Uterus (tissue), 4 donors: ENCODE measurements at places on chromosomes 12 and 14.

- H3K4me3 ChIP-seq, result no peak overlapping the region
- no peak for DNase-seq
- H3K4me1 ChIP-seq, result no peaks in the 10 kb centered on the region
- no peaks in the 10 kb centered on the region for H3K27me3 ChIP-seq
- H3K27ac ChIP-seq, result no peak overlapping the region
Measured at GRCh38 chr12:92769124-92769901, 66.5 kb downstream of the PLEKHG7 start.

DNA sequence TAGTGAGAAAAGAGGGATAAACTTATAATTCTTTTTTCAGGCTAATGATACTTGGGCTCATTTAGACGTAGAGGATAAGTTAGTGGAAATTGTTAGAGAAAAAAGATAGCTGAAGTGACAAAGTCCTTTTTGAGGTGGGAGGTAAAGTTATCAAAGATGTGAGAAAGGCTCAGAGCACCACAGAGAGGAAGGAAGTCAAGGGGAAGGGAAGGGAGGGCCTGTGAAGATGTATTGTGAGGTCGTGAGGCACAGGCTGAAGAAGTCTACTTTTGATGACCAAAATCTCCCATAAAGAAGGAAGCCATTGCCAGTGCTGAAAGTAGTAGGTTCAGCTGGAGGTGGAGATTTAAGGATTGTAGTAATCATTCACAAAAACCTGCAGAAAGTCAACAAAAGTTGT is 19.4 kb upstream of the PTGDR start:
- no peaks in the 10 kb centered on the region for H3K4me1 ChIP-seq
- H3K4me3 ChIP-seq, result no peak overlapping the region
- DNase-seq, result no peak
- no peaks in the 10 kb centered on the region for H3K27me3 ChIP-seq
- H3K27ac ChIP-seq, result no peak overlapping the region
- H3K36me3 ChIP-seq, result no peaks in the 10 kb centered on the region

DNA sequence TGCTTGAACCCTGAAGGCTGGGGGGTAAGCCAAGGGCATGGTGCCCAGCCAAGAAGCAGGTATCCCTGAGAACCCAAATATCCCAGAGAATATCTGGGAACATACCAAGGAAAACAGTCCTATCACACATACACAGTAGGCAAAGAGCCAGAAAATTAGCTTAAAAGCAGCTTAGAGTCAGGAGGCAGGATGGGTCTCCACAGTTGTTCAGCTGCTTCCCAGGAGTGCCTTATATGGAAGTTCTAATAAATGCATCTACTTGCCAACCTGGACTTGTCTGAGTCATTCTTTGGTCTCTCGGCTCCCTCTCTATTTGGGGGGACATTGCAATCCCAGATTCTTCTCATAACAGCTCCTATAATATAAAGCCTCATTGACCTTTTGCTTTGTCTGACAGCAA is 9.0 kb upstream of the GPR135 start:
- no peak for DNase-seq
- H3K4me3 ChIP-seq, result no peak overlapping the region
- no peaks in the 10 kb centered on the region for H3K4me1 ChIP-seq
- no peaks in the 10 kb centered on the region for H3K36me3 ChIP-seq
- H3K27me3 ChIP-seq, result no peaks in the 10 kb centered on the region
- peak overlapping the region; percentile 34 for H3K27ac ChIP-seq

DNA sequence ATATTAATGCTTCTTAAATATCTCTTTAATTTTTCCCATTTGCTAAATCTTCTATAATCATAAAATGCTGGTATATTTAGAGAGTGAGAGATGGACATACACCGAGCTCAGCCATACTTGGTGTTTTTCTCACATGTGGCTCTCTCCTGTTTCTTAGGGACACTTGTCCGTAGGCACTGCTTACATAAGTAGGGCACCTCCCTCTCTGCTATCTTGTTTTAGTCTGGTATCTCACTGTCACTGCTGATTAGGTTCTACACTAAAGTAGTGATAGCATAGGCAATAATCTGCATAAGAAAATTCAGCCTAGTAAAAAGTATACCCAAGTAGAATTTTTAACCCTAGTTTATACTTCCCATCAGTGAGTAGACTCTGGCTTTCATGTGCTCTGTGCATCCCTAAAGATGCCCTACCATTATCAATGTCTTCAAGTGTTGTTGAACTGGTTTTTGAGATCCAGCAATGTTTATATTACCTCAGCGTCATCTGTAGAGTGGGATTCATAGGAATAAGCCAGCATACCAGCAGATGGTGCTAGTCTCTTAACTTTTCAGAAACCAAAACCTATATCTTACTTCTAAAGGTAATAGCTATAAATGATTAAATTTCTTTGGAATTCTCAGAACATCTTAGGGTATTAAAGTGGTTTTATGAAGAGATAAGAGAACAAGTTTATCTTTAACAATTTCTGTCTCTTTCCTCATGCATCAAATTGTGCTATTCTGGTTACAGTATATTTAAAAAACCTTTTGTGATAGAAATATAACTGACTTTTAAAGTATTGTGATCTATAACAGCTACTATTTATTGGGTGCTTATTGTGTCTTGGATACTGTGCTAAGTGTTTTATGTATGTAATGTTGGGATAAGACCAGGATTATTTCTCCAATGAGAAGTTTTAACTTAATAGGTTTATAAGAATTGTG is 32.9 kb downstream of the ARID2 start:
- H3K27me3 ChIP-seq, result no peaks in the 10 kb centered on the region
- H3K36me3 ChIP-seq, result no peaks in the 10 kb centered on the region
- no peak overlapping the region for H3K4me3 ChIP-seq
- H3K4me1 ChIP-seq, result no peaks in the 10 kb centered on the region

GRCh38 chr12:58097741-58098140 is 156.4 kb downstream of the ATP23 start:
- no peak for DNase-seq
- H3K27me3 ChIP-seq, result no peaks in the 10 kb centered on the region
- no peak overlapping the region for H3K4me3 ChIP-seq
- no peaks in the 10 kb centered on the region for H3K36me3 ChIP-seq
- H3K27ac ChIP-seq, result no peak overlapping the region

DNA sequence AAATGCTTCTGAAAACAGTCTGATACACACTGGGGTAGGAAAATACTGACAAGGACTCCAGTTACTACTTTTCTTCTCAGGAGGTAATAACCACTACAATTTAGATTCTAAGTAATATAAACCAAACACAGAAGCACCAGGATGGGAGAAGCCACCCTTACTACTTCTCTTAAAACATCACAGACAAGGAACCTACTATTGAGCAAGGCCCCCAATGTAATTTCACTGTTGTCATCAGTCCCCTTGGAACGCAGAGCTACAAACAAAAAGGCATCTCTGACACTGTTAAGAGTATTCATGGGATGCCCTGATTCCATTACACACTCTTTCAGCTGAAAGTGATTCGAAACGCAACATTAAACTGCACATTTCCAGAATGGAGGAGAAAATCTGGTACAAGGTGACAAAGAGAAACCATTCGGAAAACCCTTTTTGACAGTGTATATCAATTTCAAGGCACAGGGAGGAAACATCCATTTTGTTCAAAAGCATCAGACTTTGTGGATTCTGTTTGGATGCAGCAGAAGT is 185.9 kb downstream of the PPM1H start:
- DNase-seq, result no peak
- no peaks in the 10 kb centered on the region for H3K27me3 ChIP-seq
- no peak overlapping the region for H3K4me3 ChIP-seq
- H3K4me1 ChIP-seq, result no peaks in the 10 kb centered on the region

DNA sequence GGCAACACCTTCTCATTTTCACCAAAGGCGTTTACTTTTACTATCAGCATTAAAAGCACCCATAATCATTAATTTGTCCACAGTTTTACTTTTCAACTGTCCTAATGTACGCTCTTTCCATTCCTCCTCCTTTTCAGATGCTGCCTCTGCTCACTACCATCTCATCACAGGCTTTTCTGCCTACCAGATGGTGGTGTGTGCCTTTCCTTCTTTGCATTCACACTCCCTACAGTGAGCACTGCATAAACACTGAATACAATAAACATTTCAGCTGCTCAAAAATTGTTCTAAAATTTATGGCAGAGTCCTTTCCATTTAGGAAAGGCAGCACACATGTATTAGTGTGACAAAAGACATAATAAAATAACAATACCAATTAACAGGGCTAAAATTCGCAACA is 435.7 kb downstream of the GXYLT1 start:
- DNase-seq, result no peak
- no peaks in the 10 kb centered on the region for H3K4me1 ChIP-seq
- no peak overlapping the region for H3K27ac ChIP-seq
- H3K36me3 ChIP-seq, result no peaks in the 10 kb centered on the region

DNA sequence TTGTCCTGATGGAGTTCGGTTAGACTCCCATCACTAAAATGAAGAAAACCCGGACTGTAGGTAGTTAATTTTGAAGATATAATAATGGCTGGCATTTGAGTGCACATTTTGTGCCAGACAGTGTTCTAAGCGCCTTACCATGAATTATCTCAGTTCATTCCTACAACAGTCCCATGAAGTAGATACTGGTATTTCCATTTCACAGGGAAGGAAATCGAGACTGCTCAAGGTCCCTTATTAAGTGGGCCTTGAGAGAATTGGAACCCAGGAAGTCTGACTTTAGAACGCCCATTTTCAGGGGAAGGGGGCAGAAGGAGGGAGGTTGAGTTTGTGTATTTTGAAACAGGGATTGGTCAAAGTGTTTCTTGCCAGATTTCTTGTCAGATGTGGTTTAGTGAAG is 855 bp downstream of the MNAT1 start:
- H3K27ac ChIP-seq, result peak overlapping the region; percentile 72
- H3K4me3 ChIP-seq, result peak overlapping the region; percentile 68
- H3K27me3 ChIP-seq, result no peaks in the 10 kb centered on the region

- no peaks in the 10 kb centered on the region for H3K4me1 ChIP-seq
- H3K27ac ChIP-seq, result no peak overlapping the region
- H3K36me3 ChIP-seq, result no peaks in the 10 kb centered on the region
- H3K4me3 ChIP-seq, result no peak overlapping the region
- H3K27me3 ChIP-seq, result no peaks in the 10 kb centered on the region
Measured at GRCh38 chr14:39868949-39869348, 436.7 kb upstream of the FBXO33 start.

DNA sequence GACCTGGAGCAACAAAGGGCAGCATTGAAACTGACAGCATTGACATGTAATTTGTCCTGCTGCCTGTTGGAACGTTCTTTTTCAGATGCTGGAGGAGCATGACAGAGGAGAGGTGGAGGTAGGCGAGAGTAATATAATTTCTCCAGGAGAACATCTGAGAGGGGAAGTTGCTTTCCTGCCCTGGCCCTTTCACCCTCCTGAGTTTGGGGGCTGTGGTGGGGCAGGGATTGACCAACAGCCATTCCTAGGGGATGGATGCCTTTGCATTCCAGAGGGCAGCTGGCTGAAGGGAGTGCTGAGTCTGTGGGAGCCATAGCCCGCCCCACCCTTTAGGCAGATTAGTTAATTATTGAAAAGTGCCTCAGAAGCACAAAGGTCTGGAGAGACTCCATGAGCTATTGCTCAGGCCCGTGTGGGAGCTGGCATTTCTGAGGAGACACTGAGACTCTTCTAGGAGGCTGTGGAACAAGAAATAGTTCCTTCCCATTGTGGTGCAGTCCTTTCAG is 73.5 kb downstream of the ARF6 start:
- no peak overlapping the region for H3K27ac ChIP-seq
- H3K27me3 ChIP-seq, result no peaks in the 10 kb centered on the region
- no peak overlapping the region for H3K4me3 ChIP-seq
- no peaks in the 10 kb centered on the region for H3K4me1 ChIP-seq
- no peak for DNase-seq

- no peaks in the 10 kb centered on the region for H3K36me3 ChIP-seq
- peaks cover 12% of the 10 kb centered on the region for H3K4me1 ChIP-seq
- no peaks in the 10 kb centered on the region for H3K27me3 ChIP-seq
- H3K4me3 ChIP-seq, result no peak overlapping the region
- peak overlapping the region; percentile 79 for H3K27ac ChIP-seq
Measured at GRCh38 chr12:64678248-64678647, 68.0 kb downstream of the RASSF3 start.

- no peak for DNase-seq
- no peaks in the 10 kb centered on the region for H3K4me1 ChIP-seq
- H3K4me3 ChIP-seq, result no peak overlapping the region
- H3K27me3 ChIP-seq, result no peaks in the 10 kb centered on the region
- H3K27ac ChIP-seq, result no peak overlapping the region
- H3K36me3 ChIP-seq, result no peaks in the 10 kb centered on the region
Measured at GRCh38 chr12:68267892-68268396, 14.5 kb upstream of the IL22 start.

GRCh38 chr12:51907856-51908425 is 637 bp downstream of the ACVRL1 start:
- H3K27ac ChIP-seq, result peak overlapping the region; percentile 96
- no peaks in the 10 kb centered on the region for H3K4me1 ChIP-seq
- no peaks in the 10 kb centered on the region for H3K27me3 ChIP-seq
- no peak for DNase-seq
- peak overlapping the region; percentile 22 for H3K4me3 ChIP-seq

GRCh38 chr12:132111654-132112304 is 32.3 kb downstream of the DDX51 start:
- DNase-seq, result no peak
- H3K27me3 ChIP-seq, result no peaks in the 10 kb centered on the region
- H3K4me1 ChIP-seq, result no peaks in the 10 kb centered on the region
- no peak overlapping the region for H3K27ac ChIP-seq
- H3K36me3 ChIP-seq, result no peaks in the 10 kb centered on the region
- no peak overlapping the region for H3K4me3 ChIP-seq

GRCh38 chr12:118980407-118981014 is 830 bp upstream of the SRRM4 start:
- no peaks in the 10 kb centered on the region for H3K4me1 ChIP-seq
- H3K4me3 ChIP-seq, result no peak overlapping the region
- no peak overlapping the region for H3K27ac ChIP-seq
- DNase-seq, result no peak

- no peak overlapping the region for H3K4me3 ChIP-seq
- no peak overlapping the region for H3K27ac ChIP-seq
- H3K27me3 ChIP-seq, result no peaks in the 10 kb centered on the region
- DNase-seq, result no peak
- H3K4me1 ChIP-seq, result peaks cover 5% of the 10 kb centered on the region
Measured at GRCh38 chr14:81537193-81537592, 3.5 kb upstream of the SEL1L start.

DNA sequence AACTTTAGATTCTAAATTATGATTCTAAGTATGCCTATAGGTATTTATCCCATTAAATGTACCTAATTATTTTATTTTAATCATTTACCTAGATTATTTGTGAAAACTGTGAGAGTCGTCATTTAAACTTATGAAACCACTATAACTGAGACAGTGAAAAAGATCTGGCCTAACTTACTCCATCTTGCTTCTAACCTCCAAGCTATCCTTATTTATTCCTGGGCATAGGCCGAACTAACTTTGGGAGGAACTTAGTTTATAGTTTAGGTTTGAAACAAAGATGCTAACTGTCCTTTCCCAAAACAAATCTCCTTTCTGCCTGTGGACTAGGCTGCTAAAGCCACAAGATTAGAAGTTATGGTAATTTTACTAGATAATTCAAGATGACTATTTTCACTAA is 79.7 kb upstream of the PPP2R5C start:
- H3K27ac ChIP-seq, result no peak overlapping the region
- DNase-seq, result no peak
- no peaks in the 10 kb centered on the region for H3K27me3 ChIP-seq

- H3K36me3 ChIP-seq, result no peaks in the 10 kb centered on the region
- H3K4me1 ChIP-seq, result no peaks in the 10 kb centered on the region
- H3K27ac ChIP-seq, result no peak overlapping the region
- H3K4me3 ChIP-seq, result no peak overlapping the region
- no peaks in the 10 kb centered on the region for H3K27me3 ChIP-seq
Measured at GRCh38 chr12:80513211-80513610, 69.2 kb downstream of the PTPRQ start.

GRCh38 chr14:61694039-61694438 is 1.3 kb upstream of the HIF1A start:
- H3K4me3 ChIP-seq, result no peak overlapping the region
- DNase-seq, result no peak
- H3K27me3 ChIP-seq, result no peaks in the 10 kb centered on the region
- H3K36me3 ChIP-seq, result no peaks in the 10 kb centered on the region
- no peak overlapping the region for H3K27ac ChIP-seq
